Stimulated activated CD8-positive, alpha-beta memory T cell treated with anti-CD3 and anti-CD28 coated beads, Interleukin-7, amount 100 ng/mL, for 24 hours (primary cell): ENCODE measurements at places on chromosomes 1 and 21.

DNA sequence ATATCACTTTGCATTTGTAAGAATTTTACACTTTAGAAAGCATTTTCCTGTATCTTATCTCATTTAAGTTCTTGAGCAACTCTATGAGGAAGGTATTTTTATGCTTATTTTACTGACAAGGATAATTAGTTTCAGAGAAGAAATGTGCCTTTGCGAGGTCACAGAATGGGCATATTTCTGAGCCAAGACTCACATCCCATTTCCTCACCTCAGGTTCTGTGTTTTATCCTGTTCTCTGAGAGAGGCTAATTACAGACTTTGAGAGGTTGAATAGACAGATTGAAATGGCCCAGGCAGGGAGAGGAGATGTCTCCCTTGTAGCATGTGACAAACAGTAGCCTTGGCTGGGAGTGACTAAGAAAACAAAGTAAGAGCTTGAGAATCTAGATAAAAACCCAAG is 39.1 kb upstream of the ZC3H11B start:
- DNase-seq, result no peak

DNA sequence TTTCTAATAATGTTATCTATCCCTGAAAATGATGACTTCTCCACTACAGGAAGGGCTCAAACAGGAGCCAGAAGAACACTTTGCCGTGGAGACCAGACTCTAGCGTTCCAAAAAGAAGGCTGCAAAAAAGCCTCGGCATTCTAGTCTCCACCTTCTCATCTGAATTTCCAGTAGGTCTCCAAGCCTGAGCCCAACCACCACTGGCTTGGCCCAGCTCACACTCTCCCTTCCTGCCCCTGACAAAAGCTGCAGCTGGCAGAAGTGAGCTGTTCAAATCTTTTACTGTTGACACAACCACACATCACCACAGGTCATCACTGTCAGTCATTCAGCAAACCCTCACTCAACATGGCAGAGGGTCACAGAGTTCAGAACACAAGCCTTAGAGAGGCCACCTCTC is 69.3 kb downstream of the CAMK2N1 start:
- no peak for DNase-seq

DNA sequence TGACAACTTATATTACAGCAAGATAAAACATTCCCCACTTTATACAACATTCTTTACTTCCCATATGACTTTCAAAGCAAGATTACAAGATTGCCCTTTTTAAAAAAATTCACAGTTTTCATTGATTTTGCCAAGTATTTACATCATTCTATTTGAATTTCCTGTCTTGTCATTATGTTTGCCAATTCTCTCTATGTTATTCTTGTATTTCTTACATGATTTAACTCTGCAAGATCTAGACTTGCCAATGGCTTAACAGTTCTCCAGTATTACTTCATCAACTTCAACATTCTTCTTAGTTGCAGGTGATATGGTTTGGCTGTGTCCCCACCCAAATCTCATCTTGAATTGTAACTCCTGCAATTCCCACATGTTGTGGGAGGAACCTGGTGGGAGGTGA is 31.6 kb downstream of the FMO4 start:
- DNase-seq, result no peak

- no peak for DNase-seq
Observed at GRCh38 chr1:209023790-209024189, 559.7 kb upstream of the CAMK1G start.

GRCh38 chr1:237953238-237953637 is 62.5 kb upstream of the ZP4 start:
- no peak for DNase-seq

DNA sequence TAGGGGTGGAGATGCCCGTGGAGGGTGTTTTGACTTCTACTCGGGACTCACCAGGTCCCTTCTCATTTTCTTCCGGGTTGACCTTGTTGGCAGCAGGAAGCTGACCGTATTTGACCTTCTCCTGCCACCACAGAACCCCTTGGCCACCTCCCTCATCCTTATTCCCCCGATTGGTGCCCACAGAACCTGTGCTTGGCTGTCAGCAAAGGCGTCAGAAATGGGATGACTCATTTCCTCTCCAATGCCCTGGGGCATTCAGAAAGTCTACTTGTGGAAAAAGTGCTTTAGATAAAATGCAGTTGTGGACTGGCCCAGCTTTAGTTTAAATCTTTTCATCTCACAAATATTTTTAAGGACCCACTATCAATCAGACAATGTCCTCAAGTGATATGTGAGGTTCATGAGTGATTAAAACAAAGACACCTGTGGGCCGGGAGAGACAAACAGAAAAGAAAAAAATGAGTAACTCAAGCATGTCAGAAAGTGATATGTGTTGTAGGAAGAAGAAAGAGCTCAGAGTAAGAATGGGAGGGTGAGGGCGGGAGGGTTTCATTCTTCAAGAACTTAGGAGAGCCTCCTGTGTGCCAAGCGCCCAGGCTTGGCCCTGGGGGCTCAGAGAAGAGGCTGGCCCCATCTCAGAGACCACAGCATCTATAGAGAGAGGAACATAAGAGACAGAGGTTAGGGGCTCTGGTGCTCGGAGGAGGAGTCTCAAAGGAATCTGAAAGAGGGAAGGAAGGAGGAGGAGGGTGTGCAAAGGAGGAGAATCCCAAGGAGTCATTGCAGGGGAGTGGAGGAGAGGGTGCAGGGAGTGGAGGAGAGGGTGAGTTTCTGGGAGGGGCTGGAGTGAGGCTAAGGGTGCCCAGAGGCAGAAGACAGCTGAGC is 221.6 kb upstream of the VAMP3 start:
- DNase-seq, result no peak

DNA sequence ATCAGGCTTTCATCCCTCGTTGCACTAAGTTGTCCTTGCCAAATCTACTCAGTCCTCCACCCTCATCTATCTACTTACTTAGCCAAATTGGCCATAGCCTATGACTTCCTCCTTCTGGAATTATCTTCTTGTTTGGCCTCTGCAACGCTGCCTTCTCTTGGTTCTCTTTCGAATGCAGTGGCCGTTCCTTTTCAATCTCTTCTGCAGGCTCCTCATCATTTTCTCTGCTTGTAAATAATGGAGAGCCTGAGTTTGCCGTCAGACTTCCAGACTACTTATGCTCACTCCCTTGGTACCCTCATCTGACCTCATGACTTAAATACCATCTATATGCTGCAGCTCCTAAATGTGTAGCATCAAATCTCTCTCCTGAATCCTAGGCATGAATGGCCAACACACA is 22.4 kb upstream of the SRRM1 start:
- no peak for DNase-seq

DNA sequence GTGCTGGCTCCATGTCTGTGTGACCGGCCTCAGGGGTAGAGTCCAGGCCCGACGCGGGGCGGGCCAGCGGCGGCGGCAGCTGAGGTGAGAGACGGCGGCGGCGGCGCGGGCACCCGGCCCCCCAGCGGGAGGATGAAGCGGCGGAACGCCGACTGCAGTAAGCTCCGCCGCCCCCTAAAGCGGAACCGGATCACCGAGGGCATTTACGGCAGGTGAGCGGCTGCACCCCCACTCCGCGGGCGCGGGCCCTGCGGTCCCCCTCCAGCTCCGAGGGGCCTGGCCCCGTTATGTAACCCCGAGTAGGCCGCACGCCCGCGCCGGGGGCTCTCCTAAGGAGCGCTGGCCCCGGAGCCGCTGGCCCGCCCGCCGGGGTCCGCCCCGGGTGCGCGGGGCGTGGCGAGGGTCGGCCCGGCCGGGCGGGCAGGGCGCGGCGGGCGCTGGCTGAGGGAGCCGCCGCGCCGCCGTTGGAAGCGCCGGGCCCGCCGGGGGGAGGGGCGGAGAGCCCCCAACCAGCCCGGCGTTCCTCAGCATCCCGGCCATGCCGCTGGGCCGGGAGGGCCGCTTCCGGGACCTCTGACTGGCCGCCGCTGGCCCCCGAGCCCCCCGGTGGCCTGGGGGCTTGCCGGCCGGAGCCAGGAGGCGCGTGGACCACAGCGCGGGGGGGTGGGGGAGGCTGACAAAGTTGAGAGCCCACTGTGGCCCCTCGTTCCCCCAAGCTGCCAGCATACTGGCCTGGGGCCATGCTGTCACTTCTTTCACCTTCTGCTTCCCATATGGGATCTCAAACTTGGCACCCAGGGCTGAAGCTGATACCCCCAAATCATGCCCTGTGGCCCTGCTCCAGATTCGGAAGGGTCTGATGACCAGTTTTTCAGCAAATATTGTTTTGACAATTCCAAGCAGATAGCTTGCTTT is 527 bp downstream of the MACO1 start:
- DNase-seq, result no peak

DNA sequence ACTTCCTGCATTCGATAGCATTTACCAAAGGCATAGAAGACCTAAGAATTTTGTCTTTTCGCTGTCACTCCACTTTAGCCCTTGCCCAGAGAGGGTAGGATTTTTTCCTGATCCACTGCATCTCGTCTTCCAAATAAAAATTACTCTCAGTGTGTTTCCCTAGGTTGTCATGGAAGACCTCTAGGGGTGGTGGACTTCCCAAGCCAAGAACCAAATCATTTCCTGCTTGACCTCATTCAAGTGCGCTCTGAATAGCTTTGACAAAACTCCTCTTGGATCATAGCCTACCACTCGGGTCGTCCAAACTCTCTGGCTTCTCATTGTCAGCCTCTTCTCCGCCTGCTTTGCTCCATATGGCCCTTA is 431 bp upstream of the C1orf52 start:
- no peak for DNase-seq

DNA sequence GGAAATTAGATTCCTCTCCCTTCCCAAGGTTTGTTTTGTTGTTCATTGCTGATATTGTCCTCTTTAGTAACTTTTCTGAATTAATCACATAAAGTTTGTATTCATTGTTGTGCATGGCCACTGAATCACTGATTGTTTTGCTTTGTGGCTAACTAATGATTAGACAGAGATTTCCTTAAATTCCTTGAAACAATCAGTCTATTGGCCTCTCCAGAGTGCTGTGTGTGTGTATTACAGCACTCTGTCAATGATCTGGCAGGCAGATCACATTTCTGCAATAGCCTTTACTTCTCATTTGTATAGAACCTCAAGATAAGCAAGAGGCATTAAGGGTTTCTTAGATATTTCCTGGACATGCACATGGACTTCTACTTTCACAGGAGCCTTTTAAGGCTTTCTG is 78.6 kb downstream of the DUSP10 start:
- DNase-seq, result no peak

DNA sequence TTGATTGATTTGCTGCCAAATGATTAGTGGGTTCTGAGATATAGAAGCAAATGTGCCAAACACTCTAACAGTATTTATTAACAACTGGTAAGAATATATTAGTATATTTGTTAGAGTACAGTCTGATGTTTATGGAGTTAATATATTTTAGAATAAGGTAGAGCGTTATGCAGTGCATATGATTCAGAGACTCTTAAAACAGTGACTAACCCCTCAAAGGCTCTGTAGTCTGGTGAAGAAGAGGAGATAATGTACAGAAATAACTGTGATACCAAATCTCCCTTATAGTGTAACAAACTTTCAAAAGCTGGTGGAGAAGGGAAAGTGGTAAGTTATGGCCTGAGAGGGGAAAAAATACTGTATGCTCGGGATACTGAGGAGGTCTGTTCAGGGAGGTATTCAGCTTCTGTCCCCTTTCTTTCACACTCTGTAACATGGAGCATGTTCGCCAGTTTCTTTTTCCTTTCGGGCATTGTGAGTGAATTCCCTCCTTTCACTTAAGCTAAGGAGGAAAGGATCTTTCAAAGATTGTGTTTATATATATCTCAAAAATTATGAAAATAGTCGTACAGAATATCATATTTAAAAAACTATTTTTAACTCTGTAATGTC is 121.2 kb downstream of the ADGRL2 start:
- no peak for DNase-seq

- DNase-seq, result no peak
Observed at GRCh38 chr1:53893999-53894636, at the start of gene DIO1. Gene DIO1, plus strand, starts transcription at chr1:53894187. Its CDS starts 24 bp downstream, at chr1:53894211.

- no peak for DNase-seq
Observed at GRCh38 chr1:78102082-78102481, 56.3 kb downstream of the GIPC2 start.

- no peak for DNase-seq
Observed at GRCh38 chr1:210070531-210070930, 132.5 kb downstream of the SYT14 start.

- no peak for DNase-seq
Observed at GRCh38 chr1:211479624-211480023, 12.3 kb downstream of the RD3 start.

GRCh38 chr1:153122831-153123421 is 9.6 kb upstream of the SPRR2F start:
- no peak for DNase-seq

DNA sequence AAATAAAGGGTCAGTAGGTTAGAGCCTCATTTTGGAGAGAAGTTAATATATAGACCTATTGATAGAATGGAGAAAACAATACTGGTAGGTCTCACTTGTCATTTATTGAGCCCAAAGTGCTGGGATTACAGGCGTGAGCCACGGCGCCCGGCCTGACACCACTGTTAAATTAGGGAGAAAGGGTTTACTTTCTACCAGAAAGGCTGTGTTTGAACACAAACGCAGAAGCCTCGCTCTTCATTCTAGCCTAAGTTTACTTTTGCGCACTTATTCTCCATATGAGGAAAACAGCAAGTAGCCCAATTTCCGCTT is 710 bp upstream of the PRPF3 start:
- no peak for DNase-seq

DNA sequence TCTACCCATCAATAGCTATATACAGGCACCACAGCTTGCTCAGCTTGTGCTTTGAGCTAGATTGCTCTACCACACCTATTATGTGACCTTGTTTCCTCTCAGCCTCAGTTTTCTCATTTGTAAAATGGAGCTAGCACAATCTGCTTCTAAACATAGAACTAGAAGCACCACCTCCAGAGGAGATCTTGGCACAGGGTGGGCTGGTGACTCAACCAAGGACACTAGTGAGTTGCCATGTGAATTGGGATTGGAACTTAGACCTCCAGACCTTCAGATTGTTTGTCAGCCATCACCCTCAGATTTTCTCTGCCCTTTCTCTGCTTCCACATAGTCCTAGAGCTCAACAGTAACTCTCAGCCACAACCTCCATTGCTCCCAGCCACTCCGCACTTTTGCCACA is 3.0 kb upstream of the MACO1 start:
- no peak for DNase-seq

DNA sequence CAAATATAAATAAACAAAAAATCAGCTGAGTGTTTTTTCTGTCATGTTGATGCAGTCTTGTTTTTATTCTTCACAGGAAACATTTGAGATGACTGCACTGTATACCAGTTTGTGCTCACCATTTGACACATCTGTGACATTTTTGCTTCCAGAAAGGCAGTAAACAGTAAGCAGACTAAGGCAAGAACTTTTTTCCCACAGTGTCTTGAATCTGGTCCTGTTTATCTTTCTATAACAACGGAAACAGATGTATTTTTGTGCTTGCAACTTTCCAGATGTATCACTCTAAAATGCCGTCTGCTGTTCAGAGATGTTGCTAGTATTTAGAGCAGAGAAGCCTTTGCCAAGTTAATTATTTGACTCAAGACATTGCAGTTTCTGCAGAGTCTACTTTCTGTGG is 105.5 kb downstream of the ZC3H11B start:
- no peak for DNase-seq

- DNase-seq, result no peak
Observed at GRCh38 chr1:68101829-68102228, 51.4 kb upstream of the DIRAS3 start.
